Stimulated activated CD8-positive, alpha-beta memory T cell treated with anti-CD3 and anti-CD28 coated beads, Interleukin-4, amount 100 ng/mL, for 1 hour (primary cell): ENCODE measurements at places on chromosomes 1 and 21.

- DNase-seq = no peak
Observed at GRCh38 chr1:8631163-8631562, 186.3 kb downstream of the RERE start.

- no peak for DNase-seq
Observed at GRCh38 chr1:221230605-221231004, 351.4 kb downstream of the HLX start.

GRCh38 chr1:17084787-17085186 lies 31.0 kb upstream of the SDHB start:
- no peak for DNase-seq

DNA sequence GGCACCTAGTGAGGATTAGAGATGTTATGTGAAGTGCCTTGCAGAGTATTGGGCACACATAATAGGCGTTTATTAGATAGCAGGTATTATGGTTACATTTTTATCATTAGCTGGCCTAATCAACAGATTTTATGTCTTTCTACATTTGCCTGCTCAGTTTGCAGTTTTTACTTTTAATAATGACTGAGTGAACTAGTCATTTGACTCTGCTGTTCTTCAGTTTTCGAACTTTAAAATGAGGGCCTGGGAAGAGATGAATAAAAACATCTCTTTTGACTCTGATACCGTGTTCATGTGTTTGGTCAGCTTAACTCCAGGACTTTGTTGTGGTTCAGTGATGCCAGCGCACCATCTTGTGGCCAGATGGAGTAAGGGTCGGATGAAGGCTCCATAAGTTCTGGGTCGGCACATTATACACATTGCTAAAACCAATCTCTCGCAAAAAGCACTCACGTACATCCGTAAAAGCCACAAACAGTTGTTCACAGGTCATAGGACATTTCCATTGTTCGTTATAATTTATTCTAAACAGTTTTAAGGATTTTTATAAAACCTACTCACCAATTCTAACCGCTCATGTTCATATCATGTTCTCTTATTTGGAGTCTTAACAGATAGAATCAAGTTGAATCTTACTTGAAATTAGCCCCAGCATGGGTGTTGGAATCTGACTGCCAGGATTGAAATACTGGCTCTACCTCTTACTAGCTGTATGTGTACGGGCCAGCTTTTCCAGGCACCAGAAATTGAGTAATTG lies 78.4 kb upstream of the GPR88 start:
- peak; percentile 42 for DNase-seq

- no peak for DNase-seq
Observed at GRCh38 chr1:152035539-152036266, 1.1 kb downstream of the S100A11 start.

GRCh38 chr1:58572690-58573089 lies 4.4 kb downstream of the TACSTD2 start:
- no peak for DNase-seq

DNA sequence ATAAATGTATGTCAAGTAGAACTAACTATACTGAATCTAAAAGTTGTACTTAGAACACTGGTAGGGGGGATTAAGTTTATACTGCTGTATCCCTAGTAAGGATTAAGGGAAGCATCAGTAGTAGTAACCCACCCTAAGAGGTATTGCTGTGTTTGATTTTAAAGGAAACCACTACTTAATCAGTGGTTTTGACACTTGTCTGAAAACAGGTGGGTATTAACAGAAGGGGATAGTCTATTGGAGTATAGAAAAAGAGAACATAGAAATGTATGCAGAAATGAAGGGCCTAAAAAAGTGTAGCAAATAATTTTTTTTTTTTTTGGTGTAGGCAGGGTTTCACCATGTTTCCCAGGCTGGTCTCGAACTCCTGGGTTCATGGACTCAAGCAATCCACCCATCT lies 2.2 kb downstream of the MIGA1 start:
- DNase-seq = no peak

DNA sequence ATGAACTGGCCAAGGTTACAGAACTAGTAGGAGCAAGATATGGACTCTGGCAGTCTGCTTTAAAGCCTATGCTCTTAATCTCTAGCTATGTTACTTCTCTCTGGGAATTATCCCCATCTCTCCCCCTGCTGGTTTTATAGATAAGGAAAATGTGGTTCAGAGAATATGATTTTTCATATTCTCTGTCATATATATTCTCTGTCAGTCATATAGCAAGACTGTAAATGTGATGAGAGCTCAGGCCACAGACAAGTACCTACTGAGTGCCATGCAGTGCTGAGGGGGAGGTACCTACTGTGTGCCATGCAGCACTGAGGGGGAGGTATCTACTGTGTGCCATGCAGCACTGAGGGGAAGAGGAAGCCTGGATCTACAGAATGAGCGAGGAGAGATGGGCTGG lies 220.3 kb upstream of the FGGY start:
- DNase-seq = no peak

DNA sequence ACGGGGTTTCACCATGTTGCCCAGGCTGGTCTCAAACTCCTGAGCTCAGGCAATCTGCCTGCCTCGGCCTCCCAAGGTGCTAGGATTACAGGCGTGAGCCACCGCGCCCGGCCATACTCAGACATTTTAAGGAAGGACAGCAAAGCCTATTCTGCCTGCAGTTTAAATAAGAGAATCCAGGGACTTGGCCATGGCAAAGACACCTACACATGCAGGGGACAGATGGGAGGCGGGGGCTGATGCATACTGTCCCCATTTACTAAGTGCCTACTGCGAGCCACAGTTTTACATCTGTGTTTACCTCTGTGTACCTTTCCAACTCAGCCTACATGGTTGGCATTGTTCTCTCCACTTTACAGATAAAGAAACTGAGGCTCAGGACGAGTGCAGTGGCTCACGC lies 25.4 kb downstream of the LDLRAD2 start:
- no peak for DNase-seq

- DNase-seq = no peak
Observed at GRCh38 chr1:210631399-210631798, 302.7 kb downstream of the HHAT start.

DNA sequence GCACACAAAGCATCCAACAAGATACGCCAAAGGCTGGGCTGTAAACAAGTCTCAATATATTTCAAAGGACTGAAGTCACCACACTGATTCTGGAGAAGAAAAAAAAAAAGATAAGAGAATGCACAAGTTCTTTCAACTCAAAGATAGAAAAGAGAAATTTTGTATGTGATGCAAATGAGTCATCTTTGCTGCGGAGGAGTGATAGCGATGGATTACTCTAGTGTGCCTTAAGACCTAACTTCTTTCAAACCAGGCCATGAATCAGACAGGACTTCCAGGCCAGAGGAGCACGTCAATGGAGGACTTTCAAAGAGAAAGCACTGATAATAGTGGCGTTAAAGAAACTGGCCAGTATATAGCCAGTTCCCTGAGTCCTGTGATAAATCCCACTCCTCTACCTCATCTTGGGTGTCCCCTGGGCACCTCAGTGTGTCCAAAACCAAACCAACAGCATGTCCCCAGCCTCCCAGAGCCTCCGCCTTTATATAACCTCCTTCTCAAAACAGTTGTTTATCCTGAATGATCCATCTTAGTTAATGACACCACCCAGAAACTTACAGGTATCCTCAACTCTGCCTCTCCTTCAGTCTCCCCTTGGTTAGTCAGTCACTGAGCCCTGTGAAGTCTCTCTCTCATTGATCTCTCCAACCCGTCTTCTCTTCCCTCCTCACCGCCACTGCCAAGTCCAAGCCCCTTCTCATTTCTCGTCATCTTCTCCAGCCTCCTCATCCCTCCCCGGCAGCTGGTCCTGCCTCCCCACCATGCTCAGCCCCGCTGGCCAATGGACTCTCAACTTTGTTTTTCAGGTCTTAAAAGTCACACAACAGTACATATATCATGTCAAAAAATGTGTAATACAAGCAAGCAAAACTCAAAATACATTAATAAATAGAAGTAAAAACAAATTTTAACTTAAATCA lies 47.2 kb upstream of the IFFO2 start:
- no peak for DNase-seq

DNA sequence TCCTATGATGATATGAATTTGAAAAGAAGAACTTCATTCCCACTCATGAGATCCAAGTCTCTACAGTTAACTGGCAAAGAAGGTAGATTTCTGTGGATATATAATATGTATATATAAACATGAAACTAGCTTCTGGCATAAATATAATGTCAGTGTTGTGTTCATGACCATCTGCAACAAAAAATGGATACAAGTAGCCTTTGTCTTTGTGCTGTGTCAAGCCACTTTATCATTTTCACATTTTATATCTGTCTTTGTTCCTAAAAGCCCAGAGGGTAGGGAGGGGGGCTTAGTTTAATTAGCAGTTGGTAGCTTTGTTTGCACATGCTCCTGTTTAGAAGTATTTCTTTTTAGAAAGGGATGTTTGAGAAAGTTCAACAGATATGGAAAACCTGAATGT lies 56.2 kb upstream of the FASLG start:
- no peak for DNase-seq

GRCh38 chr1:7501084-7501491 lies 270.0 kb upstream of the VAMP3 start:
- no peak for DNase-seq

GRCh38 chr1:33781652-33782051 lies 82.2 kb upstream of the HMGB4 start:
- no peak for DNase-seq

DNA sequence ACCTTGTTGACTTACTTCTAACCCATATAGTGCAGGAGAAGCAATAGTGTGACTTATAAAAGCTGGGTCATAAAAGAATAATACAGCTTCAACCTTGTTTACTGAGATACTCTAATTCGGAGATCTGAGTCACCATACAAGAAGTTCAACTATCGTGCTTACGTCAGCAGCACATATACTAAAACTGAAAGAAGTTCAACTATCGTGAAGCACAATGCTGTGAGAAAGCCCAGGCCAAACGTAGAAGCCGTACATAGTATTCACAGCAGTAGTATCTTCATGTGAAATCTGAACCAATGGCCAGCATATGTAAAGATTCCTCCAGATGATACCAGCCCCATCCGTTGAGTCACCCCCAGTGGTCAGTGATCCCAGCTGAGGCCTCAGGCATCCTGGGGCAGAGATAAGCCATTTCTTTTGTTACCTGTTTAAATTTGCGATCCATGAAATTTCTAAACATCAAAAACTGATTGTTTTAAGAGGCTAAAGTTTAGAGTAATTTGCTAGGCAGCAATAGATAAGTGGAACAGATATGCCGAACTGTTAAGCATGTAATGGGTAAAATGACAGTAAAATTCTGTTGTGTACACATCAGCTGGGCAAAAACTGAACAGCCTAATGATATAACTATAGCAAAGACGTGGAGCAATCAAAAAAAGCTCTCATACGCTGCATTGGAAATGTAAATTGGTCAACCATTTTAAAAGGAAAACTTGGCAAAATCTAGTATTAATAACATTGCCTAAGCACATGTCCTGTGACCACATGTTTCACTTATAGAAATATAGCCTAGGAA lies 53.9 kb upstream of the SAMD13 start:
- no peak for DNase-seq

GRCh38 chr1:20377516-20378270 lies 87.0 kb downstream of the VWA5B1 start:
- DNase-seq = no peak

DNA sequence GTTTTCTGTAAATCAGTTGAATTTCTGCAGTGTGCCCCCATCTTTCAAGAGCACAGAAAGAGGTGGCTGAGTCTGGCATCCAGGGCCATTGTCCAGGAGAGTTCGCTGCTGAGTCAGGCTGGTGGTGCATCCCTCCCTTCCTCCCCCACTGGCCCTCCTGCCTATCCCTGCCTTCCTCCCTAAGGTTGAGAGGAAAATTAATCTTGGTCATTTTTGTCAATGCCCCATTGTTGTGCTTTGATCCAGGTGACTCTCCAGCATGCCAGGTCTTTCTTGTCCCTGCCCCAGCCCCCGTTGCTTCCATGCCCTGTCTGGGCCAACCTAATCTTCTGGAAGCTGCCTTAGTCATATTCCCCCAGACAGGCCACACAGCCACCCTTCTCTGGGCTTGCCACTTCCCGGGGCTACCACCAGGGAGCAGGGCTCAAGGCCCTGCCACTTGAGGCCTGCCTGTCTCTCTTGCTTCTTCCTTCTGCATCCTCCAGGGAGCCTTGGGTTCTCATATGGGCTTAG lies 26.6 kb downstream of the PROK1 start:
- DNase-seq = no peak
